ENCODE measurements at places on chromosomes 5 and 9.

DNA sequence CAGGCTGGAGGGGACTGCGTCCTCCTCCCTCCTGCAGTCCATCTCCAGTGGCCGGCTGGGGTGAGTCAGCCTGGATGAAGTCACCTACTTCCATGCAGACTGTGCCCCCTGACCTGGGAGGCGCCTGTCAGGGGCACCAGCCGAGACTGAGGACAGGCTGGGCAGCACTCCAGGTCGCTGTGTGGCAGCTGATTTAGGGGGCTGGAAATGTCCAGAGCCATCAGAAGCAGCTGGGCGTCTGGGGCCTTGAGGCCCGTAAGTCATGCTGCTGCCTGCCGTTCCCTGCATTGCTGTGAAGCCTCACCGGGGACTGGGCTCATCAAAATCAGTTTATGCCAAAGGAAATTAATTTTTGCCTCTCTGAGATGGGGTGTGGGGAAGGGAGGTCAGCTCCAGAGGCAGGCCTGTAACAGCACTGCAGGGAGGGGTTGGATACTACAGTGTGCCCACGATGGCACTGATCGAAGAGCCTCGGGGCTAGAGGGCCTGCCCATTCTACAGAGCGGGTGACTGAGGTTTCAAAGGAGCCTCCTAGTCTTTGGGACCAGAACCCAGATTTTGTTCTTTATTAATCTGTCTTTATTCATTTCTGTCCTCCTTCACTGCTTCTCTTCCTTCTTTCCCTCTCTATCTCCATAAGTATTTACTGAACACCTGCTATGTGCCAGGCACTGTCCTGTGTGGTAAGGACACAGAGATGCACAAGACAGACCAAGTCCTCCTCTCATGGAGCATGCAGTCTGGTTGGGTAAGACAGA is 70.4 kb upstream of the PSD2 start:
- DNase-seq, result peak; percentile 97

- no peak for DNase-seq
Observed at GRCh38 chr9:68522131-68522530, 18.6 kb downstream of the TMEM252 start.

GRCh38 chr9:76203373-76203772 is 190.9 kb downstream of the RFK start:
- no peak for DNase-seq

- no peak for DNase-seq
Observed at GRCh38 chr5:7857926-7858632, 7.1 kb upstream of the CFAP90 start.

DNA sequence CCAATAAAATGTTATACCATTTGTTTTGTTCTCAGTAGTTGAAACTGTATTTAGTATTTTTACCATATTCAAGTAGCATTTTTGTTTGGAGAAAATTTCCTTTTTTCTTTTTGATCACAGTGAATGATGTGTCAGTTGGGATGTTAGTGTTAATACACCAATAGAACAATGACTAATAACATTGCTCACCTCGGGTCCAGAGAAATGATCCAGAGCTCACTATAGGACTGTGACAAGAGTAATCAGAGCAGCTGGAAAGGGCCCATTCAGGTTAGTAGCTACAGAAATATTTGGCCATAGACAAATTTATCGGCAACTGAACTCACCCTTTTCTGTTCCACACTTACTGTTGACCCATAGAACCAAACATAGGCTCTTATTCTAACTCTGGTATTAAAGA is 989.2 kb downstream of the TLE4 start:
- peak; percentile 17 for DNase-seq

GRCh38 chr5:140926443-140927227 is 536 bp downstream of the PCDHAC1 start:
- no peak for DNase-seq

Data from kidney capillary endothelial cell (primary cell).